Foreskin fibroblast (primary cell): ENCODE measurements at places on chromosomes 7 and 10.
A peak's percentile ranks its signal among the peaks of the same experiment; 100 is the strongest.

DNA sequence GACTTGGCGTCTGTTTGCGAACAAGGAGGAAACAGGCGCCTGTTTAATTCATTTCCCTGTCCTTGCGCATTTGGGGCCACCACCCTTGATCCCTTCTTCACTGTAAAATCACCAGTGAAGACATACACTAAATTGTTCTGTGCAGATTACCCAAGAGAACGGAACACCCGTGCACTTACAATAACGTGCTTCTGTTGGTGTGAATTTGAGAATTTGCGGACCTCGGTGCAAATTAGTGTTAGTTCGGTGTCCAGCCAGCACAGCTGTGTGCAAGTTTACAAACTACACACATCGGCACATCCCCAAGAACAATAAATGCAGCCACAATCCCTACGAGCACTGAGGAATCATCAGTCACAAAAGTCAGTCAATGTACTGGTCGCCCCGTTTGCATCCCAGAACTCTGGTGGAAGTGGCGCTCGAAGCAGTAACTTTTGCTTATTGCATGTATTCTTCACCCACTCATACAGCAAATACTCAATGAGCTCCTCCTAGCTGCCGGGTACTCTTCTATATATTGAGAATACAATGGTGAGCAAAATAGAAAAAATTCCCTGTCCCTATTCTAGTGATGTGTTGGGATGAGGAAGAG lies 786 bp upstream of the CNOT4 start:
- no peak for DNase-seq

GRCh38 chr7:116138202-116138801 lies 72.0 kb upstream of the TES start:
- DNase-seq: peak; percentile 86

DNA sequence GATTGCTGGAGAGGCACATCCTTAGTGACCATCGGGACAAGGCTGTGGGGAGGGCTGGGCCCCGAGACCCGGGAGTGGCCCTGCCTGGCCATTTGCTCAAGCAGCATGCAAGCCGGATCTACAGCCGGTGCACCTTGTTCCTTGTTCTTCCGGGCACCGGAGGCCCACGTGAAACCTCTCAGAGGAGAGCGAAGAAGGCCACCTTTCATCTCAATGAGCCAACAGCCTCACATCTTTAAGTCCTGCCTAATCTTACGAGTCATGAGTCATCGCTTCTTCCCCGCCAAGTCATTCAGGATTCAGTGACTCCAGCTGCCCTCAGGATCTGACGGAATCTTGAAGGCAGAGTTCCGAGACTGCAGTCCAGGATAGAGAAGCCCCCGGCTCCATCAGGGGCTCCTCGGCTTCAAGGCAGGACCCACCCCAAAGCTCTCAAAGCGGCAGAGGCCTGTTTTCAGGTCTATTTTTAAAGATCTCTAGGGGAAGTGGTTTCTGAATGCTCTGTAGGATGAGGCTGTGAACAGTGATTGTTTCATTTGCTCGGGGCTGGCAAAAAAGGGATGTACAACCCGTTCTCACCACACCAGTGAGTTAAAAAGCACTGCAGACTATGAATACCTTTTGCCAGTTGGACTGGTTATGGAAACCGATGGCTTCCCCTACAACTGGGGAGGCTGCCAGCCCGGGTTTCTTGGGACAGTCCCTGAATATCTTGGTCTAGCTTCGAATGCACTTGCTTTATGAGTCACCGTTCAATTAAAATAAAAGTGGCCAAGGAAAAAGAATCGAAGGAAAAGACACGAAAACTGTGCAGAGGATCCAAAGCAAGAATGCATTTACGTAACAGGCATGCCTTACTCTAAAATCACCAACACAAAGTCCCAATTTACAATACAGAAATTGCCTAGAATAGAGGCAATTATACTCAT lies 57.2 kb upstream of the ECHDC3 start:
- DNase-seq: peak; percentile 36

- DNase-seq: peak; percentile 54
Measured at GRCh38 chr10:107966826-107967225, 802.3 kb upstream of the SORCS1 start.

GRCh38 chr7:134685250-134685649 lies 38.6 kb downstream of the BPGM start:
- DNase-seq: no peak

- DNase-seq: no peak
Measured at GRCh38 chr7:143352531-143353002, 9.9 kb downstream of the FAM131B start.

- no peak for DNase-seq
Measured at GRCh38 chr7:36615852-36616540, 108.3 kb downstream of the AOAH start.

GRCh38 chr7:101527844-101528667 lies 101.0 kb downstream of the MYL10 start:
- peak; percentile 74 for DNase-seq

DNA sequence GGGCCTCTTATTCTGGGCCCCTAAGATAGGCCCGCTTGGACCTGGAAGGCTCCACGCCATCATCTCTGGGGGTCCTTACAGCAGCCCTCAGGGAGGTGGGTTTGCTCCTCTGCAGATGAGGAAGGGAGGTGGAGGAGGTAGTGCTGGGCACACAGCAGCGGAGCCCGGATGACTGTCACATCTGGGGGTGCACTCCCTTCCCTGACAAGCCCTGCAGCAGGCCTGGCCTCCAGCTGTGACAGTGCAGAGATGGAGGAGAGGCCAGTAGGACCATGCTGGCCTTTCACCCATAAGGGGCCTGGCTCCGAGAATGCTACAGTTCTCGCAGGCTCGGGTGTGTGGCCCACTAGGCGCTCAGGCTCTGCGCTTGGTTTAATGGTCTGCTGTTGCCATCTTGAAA lies 9.2 kb downstream of the GDF2 start:
- no peak for DNase-seq

DNA sequence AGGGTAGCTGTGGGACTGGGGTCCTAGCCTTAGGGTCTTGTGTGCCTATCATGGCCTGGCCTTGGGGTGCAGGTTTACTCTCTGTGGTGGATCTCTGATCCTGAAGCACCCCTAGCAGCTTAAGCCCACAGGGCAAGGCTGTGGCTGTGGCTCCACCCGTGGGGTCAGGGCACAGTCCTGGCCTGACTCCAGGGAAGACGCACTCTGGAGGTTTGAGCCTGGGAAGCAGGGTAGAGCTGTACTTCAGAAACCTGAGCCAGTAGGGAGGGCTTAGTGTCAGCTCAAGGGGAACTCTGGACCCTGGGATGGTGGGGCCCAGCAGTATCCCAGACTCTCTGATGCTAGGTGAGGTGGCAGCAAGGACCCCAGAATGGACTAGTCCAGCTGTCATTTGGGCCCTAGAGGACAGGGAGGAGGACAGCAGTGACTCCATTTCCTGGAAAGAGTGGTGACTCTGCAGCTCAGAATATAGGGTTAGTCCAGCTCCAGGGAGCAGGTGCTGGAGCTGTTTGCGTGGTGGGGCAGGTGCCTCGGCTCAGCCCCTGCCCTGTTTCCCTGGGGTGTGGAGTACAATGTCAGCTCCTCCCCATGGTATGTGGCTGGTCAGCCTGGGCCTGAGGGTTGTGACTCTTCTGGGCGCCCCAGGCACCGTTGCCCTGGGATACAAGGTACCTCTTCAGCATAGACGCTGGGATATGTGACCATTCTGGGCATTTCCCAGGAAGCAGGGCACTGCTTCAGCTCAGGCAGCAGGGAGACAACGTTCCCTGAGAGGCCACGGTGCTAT lies 15.8 kb downstream of the GTPBP4 start:
- DNase-seq: no peak

- no peak for DNase-seq
Measured at GRCh38 chr10:10796774-10797415, 220.8 kb upstream of the CELF2 start.

DNA sequence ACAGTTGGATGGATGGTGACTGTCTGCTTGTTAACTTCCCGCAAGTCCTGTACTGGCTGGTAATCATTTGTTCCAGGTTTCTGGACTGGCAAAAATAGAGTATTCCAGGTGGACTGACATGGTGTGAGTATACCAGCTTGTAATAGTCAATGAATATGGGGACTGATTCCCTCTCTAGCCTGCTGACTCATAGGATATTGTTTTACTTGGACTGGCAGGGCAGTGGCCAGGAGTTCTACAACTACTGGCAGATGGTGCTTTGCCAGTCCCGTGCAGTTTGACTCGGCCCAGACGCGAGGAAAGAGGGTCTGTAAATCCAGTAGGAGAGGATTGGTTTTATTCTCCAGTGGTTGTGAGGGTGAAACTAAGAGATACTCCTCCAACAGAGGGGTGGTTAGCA lies 78.0 kb downstream of the PRR15 start:
- peak; percentile 44 for DNase-seq

DNA sequence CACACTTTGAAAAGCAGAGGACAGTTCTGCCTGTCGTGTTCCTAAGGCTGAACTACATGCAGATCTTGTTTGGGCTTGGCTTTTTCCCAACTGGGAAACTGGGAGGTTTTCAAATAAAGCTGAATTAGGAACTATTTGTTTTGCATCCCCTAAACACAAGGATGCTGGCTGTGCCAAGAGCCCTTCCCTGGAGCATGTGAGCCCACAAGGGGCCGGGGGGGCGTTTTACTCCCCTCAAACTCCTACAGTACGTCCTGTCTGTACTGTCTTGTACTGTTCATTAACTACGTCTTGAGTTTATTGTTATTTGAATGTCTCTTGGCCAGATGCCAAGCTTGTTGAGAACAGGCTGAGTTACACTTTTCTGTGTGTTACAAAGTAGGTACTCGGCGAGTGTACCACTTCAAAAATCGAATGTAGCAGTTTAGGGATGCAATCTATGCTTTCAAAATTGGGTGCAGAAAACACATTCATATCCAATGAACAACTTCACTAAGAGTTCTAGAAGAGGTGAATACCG lies 94.9 kb downstream of the GFRA1 start:
- DNase-seq: no peak

DNA sequence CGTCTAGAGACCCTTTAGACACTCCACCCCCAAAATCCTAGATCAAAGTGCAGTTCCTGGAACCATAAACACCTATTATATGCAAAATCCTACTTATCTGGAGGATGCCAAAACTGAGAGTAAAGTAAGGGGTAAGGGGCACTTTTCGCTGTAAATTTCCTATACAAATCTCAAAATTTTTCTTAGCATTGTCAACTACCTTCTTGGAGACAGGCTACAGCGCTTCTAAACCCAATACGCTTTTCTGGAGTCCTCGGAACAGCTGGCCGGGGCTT lies 10.4 kb downstream of the TWIST1 start:
- DNase-seq: no peak

DNA sequence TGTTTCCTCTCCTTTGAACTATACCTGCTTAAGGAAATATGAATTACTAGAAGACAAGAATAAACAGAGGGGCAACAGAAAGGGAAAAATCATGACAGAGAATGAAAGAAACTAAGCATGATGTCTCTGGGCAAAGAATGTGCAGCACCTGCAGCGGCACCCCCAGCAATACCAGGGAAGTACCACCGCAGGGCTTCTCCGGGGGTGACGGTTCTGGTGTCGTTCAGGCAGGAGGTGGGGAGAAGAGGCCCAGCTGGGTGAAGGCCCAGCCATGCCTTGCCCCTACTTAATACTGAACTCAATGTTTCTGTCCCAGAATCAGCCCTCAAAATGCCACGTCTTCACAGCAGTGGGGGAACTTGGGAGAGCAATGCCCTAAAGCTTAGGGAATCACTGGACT lies 337.6 kb downstream of the CDC14C start:
- DNase-seq: no peak

DNA sequence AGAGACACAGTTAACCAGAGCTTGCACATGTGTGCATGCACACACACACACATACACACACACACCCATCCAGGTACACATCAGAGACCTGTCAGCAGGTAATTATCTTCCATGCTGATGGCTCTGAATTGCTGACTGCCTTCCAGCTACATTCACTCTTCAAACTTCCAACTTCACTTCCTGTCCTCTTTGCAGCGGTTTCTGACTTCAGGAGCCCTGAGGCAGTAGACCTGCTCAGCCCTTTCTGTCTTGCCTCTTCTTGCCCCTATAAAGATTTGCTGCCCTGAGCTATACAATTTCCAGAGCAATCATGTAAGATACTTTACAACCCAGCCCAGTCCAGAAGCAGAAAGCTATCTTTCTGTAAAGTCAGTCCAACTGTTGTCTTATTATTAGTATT lies 310.2 kb downstream of the FGFR2 start:
- no peak for DNase-seq

GRCh38 chr7:142808461-142808801 lies 37.7 kb downstream of the PRSS2 start:
- DNase-seq: no peak

GRCh38 chr10:93718937-93719725 lies 16.7 kb upstream of the FRA10AC1 start:
- DNase-seq: no peak

DNA sequence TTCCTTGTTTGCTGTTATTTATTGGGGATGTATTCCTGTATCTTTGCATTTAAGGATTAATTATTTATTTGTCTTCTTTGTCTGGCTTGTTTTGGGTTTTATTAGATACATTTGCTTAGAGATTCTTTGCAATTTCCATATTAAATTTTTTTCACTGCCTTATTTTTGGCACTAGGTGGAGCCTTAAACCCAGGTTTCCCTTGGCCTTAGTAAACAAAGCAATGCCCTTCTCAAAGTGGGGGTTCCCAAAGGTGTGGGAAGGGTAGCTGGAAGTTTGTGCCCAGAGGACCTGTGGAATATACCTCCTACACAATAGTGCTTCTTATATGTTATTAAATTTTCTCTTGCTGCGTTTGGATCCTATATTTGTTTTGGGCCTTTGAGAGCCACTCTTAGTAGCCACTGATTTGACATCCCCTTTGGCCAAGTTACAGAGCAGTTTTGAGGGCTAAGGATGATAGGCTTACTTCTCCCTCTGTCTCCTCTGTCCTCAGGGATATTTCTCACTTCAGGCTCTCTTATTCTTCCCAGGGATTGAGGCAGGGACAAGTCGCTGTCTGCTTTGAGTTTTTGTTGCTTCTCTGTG lies 162.3 kb downstream of the ITGB1 start:
- DNase-seq: peak; percentile 2

DNA sequence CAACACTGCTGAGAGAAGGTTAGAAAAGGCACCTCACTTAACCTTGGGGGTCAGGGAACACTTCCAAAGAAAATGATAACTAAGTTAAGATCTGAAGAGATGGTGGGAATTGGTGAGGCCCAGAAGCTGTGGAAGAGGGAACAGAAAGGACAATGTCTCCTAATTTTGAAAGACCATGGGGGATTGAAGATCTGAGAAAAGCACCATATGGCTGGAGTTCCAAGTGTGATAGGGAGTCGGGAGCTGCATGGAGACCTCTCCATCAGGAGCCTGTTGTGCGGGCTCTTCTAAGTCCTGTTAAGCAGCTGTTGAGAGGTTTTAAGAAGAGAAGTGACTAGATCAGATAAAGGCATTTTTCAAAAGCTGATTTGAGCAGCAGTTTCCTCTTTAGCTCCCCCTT lies 254.3 kb downstream of the CDK14 start:
- DNase-seq: no peak

GRCh38 chr10:103451091-103451813 lies 918 bp downstream of the CALHM2 start:
- DNase-seq: peak; percentile 91
